Tibial artery (tissue), 4 donors: ENCODE measurements at places on chromosomes 3 and 15.

GRCh38 chr3:169237201-169237600, 426.3 kb downstream of the MECOM start:
- no peak for DNase-seq

DNA sequence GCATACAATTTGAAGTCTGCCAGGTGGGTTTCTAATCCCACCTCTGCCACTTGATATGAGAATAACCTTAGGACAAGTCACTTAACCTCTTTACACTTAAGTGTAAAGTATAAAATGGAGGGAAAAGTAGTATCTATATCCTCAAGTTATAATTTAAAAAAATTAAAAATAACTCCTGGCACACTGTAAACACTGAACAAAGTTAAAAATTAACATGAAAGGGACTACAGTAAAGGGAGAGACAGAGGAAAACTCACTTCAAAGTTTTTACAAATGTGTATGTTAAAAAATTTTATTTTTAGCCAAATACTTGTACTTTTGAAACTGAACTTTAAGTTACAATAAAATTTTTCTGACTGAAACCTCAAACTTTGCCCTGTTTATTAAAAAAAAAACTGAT, 49.6 kb downstream of the PLOD2 start:
- no peak for DNase-seq

- DNase-seq: no peak
Observed at GRCh38 chr15:62253294-62253693, 88.2 kb upstream of the C2CD4B start.

- no peak for DNase-seq
Observed at GRCh38 chr3:11245276-11245675, 26.9 kb upstream of the ATG7 start.

GRCh38 chr3:185021256-185021655, 131.6 kb downstream of the C3orf70 start:
- no peak for DNase-seq

GRCh38 chr15:45355860-45356259, 22.5 kb downstream of the GATM start:
- no peak for DNase-seq

DNA sequence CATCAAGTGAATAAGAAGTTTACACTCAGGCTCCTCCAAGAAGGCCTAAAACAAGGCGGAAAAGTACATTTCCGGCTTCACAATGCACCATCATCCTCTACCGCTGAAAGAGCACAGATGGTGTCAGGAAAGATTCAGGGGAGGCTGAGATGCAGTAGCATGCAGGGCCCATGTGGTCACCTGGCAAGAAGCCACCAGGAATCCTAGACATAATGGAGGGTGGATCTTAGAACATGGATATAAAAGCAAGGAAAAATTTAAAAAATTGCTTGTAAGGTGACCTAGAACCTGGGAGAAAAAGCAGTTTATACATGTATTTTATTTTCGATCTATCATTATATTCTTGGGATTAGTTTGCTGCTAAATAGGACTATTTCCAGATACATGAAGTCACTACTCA, 21.9 kb upstream of the OTOL1 start:
- no peak for DNase-seq

DNA sequence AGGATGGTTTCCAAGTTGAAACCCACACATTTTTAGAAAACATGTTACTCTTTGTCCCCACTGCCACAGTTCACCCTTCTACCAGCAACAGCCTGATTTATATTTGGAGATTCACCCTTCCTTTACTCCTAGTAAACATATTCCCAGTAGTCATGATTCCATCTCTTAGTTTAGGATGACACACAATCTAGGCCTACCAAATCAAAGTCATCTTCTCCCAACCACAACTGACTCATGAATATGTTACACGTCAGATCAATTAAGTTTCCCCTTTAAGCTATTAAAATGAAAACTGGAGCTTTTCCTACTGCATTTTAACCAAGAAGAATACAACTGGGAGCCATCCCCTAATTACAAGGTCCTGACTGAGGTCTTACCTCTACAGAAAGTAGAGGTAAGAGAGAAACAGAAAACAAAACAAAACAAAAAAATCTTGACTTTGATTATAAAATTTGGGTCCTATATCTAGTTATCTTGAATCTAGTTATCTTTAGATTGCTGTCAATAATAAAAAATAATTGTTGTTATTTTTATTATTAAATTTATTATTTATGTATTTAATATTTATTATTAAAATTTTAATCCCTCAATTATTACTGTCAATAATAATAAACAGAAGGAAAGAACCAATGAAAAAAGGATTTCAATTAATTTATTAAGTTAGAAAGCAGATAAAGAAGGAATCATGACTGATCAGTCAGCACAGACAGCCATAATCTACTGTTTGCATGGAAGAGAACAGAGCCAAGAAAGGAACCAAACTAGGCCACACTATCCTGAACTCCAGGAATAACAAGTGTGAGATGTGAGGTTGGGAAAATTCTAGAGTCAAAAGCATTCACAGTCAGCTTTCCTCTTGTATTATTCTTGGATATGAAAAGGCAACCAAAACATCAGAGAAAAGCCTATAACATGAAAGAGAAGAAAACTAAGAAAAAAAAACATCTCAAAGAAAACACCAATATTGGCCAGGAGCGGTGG, 12.5 kb downstream of the DPH6 start:
- no peak for DNase-seq

GRCh38 chr3:131033480-131034080, 6.9 kb downstream of the NEK11 start:
- DNase-seq: no peak

- DNase-seq: no peak
Observed at GRCh38 chr15:41957021-41957897, 15.1 kb downstream of the EHD4 start.

DNA sequence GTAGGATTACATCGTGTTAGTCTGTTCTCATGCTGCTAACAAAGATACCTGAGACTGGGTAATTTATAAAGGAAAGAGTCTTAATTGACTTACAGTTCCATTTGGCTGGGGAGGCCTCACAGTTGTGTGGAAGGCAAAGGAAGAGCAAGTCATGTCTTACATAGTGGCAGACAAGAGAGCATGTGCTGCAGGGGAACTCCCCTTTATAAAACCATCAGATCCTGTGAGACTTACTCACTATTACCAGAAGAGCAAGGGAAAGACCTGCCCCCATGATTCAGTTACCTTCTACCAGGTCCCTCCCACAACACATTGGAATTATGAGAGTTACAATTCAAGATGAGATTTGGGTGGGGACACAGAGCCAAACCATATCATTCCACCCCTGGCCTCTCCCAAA, 3.4 kb downstream of the SLC25A26 start:
- DNase-seq: no peak

GRCh38 chr3:28151608-28152228, 89.7 kb upstream of the CMC1 start:
- no peak for DNase-seq

GRCh38 chr3:45601156-45601555, 6.6 kb downstream of the LIMD1 start:
- DNase-seq: no peak

GRCh38 chr3:14404631-14405359, 2.4 kb downstream of the SLC6A6 start:
- no peak for DNase-seq

DNA sequence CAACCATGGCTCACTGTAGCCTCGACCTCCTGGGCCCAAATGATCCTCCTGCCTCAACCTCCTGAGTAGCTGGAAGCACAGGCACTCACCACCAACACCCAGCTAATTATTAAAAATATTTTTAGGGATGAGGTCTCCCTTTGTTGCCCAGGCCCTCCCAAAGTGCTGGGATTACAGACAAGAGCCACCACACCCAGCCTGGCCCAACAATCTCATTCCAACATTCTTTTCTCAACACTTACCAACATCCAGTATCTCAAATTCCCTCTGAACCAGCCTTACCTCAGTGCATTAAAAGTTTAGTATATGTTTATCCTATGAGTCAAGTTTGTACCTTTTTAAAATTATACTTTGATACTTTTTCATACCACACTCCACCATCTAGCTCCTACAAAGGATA, 25.0 kb downstream of the ANXA2 start:
- no peak for DNase-seq

DNA sequence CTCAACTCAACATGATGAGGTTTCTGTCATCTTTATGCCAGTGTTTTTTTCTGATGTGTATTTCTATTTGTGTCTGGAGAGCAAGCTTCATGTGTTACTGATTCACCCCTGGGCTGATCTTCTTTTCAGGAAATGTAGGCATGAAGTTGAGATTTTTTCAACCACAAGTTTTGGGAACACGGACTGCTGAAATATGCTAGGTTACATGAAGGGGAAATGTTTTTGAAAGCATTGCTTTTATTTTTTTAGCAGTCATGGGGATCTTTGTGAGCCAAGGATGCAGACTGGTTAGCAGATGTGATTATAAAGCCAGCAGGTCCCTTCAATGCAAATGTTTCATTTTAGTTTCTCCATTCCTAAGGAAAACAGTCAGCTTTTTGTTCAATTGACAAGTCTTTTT, 219.3 kb upstream of the COL8A1 start:
- no peak for DNase-seq

- DNase-seq: no peak
Observed at GRCh38 chr3:55797084-55797483, 310.0 kb upstream of the WNT5A start.

- no peak for DNase-seq
Observed at GRCh38 chr3:103025880-103026279, 591.1 kb downstream of the ZPLD1 start.

DNA sequence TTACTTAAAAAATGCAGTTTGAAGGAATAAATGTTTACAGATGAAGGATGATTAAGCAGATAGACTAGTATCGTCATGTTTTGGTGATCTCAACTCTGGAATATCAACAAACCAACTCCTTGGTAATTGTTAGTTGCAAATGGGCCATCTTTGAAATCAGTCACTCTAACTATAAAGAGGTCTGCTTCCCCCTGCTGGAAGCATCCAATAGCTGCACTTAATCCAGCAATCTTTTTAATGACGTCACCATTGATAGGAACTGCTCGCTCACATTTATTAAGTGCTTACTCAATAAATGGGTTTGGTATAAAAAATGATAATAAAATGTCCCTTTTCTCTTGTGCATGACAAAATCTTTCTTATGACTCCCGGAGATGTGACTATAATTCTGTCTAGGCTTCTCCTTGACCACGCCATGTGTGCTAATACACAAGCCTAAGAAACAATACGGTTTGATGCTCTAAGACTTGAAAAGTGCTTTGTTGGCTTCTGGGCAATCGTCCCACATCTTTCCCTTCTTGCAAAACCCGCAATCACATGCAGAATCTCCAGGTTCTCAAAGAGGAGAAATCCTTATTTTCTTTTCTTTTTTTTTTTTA, 227.6 kb upstream of the POU1F1 start:
- DNase-seq: no peak

DNA sequence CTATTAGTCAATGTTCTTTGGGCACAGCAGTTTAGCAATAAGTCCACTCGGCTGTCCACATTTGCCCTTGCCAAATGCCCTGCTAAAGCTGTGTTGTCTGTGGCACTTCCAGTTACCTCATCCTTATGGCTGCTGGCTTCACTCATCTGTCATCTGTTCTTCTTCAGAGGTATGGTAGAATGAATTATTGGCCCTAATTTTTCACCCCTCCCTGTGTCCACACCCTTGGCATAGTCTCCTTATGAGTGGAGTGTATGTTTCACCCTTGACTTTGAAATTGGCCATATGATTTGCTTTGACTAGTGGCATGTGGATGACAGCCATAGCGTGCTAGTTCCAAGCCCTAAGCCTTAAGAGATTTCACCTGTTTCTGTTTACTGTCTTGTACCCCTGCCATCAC, 72.1 kb upstream of the EPHB1 start:
- DNase-seq: no peak

GRCh38 chr3:55466526-55466925, 20.6 kb downstream of the WNT5A start:
- no peak for DNase-seq

DNA sequence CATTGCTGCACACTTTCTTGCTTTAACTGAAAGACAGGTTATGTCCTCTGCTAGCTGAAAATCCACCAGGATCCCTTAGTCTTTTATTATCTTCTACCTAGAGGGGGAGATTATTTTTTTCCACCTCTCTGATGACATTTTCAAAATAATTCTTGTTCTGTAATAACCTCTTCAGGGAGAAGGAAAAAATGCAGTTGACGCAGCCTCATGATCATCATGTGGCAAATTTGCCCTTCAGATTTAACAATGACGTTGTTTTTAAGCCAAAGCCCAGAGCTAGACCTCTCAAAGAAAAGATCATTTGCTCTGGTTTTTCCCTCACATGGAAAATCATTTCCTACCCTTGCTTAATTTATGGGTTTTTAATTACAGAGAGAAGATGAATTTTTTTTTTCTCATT, 724.9 kb downstream of the NLGN1 start:
- no peak for DNase-seq

DNA sequence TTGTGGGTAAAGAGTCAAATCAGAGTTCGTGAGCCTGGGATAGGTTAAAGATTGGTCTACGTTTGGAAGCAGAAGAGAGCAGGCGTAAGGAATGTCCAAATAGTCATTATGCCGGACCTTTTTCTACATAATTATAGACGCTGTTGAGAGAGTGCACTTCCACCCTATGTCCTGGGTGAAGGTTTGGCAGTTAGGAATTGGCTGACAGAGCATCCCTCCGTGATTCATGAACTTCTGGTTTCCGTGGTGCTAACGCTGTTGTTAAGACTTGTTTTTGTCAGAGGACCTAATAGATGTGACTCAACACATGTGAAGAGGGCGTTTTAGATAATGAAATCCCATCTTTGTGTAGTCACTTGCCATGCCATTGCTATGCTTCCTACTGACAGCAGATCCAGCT, 1.1 kb downstream of the EAF1 start:
- no peak for DNase-seq

DNA sequence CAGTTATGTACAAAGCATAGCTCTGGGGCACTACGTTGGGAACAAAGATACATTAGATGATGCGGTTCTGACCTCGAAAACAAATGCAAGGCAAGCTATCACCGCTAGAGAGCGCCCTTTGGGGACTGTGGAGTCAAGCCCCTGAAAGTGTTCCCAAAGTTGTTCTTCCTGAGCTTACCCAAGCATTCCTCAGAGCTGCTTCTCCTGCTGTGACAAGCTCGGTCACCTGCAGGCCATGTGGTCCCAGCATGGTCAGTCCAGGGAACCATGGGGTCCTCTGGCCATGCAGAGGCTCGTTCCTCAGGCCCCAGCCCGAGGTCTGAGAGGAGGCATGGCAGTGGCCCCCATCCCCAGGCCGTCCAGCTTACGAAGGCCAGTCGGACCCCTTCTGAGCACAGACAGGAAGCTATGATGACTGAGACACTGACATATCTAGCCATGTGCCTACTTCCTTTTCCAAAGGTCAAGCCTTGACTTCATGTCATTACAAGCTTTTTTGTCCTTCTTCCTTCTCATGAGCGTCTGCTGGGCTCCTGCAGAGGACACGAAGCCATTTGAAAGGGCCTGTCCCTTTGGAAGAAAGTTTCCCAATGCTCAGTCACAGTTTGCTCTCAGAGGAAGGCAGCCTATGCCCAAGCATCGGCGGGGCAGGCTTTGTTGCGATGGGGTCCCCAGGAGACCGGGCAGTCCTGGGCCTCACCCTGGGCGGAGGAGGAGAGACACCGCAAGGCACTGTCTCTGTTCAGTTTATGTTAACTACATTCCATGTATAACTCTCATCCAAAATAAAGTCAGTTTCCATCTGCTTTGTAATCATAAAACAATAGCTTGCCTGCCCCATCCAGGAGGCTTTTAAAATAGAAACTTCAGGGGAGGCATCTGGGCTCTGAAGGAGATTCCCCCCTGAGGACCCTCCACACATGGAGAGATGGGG, 79.3 kb downstream of the ATP10A start:
- DNase-seq: no peak

GRCh38 chr3:162738784-162739183, 1242.2 kb downstream of the OTOL1 start:
- DNase-seq: no peak
